ENCODE measurements at places on chromosomes 16 and 17.

DNA sequence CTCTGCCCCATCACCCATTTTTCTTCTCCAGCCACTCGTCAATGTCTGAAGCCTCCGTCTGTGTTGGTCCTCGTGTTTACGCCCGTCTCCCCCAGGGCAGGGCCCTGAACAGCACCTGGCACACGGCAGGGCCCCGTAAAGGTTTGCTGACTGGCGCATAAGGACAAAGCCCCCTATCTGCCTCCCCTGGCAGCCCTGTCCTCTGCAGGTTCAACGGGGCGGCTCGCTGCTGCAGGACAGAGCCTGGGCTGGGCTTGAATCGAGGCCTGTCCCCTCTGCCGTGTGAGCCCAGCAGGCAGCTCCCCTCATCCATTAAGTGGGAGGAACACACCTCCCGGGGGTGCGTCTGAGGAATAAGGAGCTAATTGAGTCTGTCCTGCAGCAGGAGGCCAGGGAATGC, 46.1 kb upstream of the PABPN1L start:
- no peak for DNase-seq

GRCh38 chr17:57084361-57084801, 665 bp upstream of the AKAP1 start:
- DNase-seq: no peak

- no peak for DNase-seq
These were observed 79.0 kb downstream of the C16orf78 start for GRCh38 chr16:49452578-49452977.

- peak; percentile 86 for DNase-seq
These were observed 15.3 kb downstream of the LCMT1 start for GRCh38 chr16:25126820-25127232.

- DNase-seq: no peak
These were observed 270.4 kb upstream of the EEF2KMT start for GRCh38 chr16:5367951-5368350.

DNA sequence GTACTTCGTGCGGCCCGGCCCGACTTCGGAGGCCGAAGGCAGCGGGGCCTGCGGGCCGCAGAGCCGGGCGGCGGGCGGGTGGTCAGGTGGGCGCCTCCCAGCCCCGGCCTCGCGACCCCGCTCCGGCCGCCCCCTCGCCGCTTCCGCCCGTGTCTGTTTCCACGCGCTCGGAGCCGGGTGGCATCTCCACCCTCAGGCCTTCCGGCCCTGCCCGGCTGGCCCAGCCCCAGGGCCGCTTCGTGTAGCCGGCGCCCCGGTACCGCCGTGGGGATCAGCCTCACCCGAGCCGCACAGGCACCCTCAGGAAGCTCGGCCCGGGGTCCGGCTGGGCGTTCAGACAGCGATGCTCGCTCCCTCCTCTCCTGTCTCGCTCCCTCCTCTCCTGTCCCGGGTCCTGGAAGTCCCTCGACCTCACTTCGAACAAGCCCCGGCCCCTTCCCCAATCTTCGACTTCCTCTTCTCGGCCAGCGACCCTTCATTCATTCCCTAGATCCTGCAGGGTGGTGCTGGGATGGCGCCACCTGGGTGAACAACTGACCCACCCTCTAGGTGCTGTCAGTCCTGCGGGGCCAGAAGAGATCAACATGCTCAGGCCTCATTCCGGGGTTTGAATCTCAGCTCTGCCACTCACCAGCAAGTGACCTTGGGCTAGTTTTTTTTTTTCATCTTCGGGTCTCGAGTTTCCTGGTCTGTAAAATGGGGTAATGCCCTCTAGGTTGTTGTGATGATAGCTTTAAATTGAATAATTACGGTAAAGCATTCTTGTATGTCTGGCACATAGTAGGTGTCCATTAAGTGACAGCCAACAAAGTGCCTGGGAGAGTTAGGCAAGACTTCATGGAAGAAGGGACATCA, 610 bp downstream of the VPS4A start:
- DNase-seq: peak; percentile 25

GRCh38 chr17:58189436-58190146, 2.9 kb upstream of the EPX start:
- peak; percentile 92 for DNase-seq

Measured in MG63 (cell line).